Stimulated activated CD4-positive, alpha-beta T cell treated with anti-CD3 and anti-CD28 coated beads, Interleukin-4, amount 100 ng/mL, for 4 hours (primary cell): ENCODE measurements at places on chromosomes 16 and 17.

GRCh38 chr17:69654981-69655855 lies 240.7 kb downstream of the MAP2K6 start:
- no peak for DNase-seq

DNA sequence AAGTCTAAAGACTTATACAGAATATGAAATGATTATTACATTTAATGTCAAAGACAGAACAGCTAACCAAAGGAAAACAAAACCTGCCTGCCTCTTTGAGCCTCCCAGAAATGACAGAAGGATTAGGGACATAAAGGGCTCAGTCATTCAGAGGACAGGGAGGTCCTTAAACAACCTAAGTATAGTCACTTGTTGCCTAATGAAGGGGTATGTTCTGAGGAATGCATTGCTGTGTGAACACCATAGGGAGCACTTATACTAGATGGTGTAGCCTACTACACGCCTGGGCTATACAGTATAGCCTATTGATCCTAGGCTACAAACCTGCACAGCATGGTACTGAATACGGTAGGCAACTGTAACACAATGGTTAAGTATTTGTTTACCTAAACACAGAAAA lies 106.4 kb downstream of the PARN start:
- DNase-seq = no peak

- no peak for DNase-seq
Measured at GRCh38 chr17:81991684-81992305, 14.4 kb downstream of the ASPSCR1 start.

GRCh38 chr17:10657879-10658278 lies 770 bp upstream of the MYH3 start:
- DNase-seq = no peak

DNA sequence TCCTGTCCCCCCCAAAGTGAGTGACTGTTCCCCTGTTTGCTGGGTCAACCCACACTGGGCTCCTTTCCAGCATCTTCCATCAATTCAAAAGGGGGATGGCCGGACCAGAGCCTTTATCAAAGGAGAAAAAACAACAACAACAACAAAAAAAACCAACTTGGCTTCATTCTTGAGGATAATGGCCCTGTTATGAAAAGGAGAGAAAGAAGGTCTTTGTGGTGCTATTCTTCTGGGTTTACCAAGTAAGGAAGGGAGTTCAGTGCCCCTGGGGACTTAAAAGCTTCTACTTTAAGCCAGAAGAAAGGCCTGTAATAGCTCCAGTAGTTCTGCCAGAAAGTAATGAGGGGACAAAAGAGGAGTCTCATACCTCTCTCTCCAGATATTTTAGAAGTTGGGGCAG lies 71.5 kb downstream of the RGS9 start:
- no peak for DNase-seq

DNA sequence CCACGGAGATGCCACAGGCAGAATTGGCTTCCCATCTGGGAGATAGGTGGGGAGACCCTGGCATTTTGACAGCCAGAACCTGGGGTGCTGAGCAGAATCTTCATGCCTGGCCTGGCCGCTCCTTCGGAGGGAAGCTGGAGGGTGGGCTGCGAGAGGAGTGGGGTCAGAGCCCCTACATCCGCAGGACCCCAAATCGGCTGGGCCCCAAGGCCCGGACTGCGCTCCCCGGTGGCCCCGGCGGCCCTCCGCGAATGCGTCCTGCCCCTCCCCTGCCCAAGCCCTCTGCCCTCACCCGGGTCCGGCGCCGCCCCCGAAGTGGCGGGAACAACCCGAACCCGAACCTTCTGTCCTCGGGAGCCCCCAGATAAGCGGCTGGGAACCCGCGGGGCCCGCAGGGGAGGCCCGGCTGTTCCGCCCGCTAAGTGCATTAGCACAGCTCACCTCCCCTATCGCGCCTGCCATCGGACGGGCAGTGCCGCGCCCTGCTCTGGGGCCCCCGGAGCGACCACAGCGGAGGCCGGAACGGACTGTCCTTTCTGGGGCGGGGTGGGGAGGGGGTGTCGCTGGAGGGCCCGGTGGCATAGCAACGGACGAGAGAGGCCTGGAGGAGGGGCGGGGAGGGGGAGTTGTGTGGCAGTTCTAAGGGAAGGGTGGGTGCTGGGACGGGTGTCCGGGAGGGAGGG lies 850 bp upstream of the PNMT start:
- no peak for DNase-seq

DNA sequence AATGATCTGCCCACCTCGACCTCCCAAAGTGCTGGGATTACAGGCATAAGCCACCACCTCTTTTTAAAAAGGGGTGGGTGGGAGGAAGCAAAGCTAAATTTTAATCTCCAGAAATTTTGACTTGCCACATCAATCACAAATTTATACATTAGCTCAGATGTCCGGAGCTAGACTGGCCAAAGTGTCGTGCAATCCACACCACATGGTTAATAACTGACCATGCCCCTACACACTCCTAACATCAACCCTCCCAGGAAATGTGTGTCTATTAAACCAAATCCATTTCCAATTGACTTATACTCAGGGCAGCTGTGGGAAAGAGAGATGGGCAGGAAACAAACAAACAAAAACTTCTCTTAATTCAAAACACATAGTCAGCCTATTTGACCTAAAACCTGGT lies 29.9 kb downstream of the SMURF2 start:
- no peak for DNase-seq

GRCh38 chr17:29667969-29668368 lies 45.3 kb upstream of the CORO6 start:
- no peak for DNase-seq

GRCh38 chr16:5951486-5951885 lies 853.9 kb upstream of the EEF2KMT start:
- DNase-seq = no peak

DNA sequence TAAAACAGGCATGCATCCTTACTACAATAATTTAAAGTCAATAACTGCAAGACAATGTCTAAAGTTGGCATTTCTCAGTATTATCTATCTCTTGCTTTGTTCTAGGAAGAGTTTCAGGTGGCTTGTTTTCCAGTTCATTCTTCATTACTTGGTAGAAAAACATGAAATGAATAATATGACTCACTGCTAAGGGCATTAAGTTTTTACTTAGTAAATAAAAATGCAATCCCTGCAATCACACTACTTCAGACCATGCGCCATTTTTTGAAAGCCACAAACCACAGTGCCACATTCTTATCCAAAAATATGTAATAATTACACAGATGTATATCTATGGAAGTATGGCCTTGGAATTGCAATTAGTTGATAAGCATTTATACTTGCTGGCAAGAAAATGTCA lies 55.4 kb downstream of the CREBBP start:
- no peak for DNase-seq

DNA sequence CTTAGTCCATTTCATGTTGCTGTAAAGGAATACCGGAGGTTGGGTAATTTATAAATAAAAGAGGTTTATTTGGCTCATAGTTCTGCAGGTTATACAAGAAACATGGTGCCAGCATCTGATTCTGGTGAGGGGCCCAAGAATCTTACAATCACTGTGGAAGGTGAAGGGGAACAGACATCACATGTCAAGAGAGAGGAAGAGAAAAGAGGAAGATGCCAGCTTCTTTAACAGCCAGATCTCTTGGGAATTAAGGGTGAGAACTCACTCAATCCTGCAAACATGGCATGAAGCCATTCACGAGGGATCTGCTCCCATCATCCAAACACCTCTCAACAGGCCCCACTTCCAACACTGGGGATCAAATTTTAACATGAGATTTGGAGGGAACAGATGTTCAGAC lies 49.5 kb downstream of the BMERB1 start:
- no peak for DNase-seq

DNA sequence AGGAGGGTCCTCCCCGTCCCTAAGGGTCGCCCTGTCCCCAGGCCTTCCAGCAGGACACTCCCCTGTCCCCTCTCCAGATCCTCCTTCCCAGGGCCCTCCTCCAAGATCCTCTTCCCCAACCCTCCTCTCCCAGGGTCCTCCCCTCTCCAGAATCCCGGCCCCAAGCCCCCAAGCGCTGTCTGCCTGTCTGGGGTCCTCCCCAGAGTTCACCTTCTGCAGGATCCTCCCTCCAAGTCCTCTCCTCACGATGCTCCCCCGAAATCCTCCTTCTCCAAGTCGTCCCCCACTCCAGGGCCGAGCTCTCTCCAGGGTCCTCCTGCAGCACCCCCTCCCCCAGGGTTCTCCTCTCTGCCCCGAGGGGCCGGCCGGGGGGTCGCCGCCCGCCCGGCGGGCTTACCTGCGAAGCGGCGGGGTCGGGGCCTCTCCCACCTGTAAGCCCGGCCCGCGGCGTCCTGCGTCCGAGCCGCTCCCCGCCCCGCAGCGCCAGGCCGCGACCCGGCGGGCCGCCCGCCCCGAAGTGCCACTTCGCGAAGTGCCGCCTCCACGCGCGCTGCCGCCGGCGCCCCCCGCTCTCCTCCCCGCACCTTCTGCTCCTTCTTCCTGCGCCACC lies 678 bp upstream of the BAIAP2 start:
- no peak for DNase-seq

DNA sequence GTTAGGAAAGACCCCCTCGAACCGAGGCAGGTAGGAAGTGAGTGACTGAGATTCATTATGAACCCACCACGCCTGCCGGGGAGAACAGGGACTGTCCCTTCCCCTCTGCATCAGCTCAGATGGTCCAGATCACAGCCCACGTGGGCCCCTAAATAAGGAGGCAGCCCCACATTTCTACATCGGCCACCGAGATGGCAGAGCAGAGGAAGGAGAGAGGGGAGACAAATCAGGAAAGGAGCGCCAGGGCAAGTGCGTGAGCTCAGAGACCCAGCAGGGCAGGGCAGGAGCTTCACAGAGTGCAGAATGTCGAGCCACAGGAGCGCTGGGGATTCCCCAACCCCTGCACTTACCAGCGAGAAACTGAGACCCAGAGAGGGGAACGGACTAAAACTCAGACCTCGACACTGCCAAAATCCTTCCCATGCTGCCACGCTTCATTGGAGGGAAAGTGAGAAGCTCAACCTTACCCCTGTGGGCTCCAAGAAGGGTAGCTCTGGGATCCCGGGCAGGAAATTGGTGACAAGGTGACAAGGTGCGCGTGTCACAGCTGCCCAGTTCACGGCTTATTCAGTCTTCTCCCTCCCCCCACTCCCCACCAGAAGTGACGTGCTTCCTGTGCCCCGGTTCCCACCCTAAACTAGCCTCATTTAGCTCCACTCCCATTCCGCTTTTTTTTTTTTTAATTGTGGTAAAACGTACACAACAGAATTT lies at the start of gene ICAM2:
TSS of gene ICAM2 (minus strand) at position 578 of the 711 bp plus-strand sequence. CDS start 13,942 bp downstream, outside the sequence.
- DNase-seq = peak; percentile 89

DNA sequence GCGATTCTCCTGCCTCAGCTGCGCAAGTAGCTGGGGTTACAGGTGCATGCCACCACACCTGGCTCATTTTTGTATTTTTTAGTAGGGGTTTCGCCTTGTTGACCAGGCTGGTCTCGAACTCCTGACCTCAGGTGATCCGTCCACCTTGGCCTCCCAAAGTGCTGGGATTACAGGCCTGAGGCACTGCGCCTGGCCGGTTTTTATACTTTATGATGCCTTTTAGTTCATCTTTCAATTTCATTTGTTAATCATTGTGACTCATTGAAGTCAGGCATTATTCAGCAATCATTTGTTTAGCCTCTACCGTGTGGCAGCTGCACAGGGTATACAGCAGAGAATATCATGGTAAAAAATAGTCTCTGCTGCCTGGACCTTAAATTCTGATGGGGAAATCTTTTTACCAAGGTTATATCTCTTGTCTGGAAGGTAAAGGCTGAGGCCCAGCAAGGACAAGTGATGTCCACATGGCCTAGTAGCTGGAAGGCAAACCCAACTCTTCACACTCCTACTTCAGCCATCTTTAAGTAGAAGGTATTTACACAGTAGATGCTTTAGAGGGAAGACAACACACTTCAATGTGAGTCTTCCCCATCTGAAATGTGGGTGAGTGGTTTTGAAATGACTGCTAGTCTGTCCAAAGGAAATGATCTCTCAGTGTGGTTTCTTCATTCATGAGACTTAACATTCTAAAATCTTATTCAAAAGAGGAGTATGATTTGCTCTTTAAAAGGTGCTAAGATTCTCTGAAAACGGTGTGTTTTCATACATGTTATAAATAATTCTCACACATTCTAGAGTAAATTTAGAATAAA lies 2.4 kb downstream of the PRPSAP2 start:
- DNase-seq = no peak

DNA sequence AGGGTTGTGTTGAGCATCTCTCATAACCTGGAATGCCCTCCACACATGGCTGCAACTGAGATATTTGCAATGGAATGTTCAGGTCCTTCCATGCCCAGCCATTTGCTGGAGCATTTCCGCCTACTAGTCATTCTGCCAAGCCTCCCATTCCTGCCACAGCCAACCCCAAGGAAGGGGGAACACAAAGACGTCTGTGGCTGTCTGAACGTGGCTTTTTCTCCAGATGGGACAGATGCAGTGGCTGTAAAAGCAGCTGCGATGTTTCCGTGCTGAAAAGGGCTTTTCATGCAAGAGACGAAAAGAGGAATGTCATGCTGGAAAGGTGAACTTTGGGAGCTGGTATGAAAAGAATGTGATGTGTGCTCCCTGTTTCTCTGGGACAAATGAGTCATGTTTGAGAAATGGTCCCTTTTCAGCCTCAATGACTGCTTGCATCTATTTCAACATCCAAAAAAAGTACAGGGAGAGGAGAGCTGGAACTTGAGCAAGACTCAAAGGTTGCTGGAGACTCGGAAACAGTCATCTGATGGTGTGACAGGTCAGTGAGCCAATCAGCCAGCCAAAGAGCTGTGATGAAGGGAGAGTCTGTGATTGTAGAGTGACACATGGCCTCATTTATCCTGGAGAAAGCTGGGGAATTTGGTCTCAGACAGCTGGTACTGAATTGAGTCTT lies 208.9 kb downstream of the SHISA9 start:
- DNase-seq = no peak

GRCh38 chr17:81223762-81224130 lies 981 bp upstream of the CEP131 start:
- no peak for DNase-seq

DNA sequence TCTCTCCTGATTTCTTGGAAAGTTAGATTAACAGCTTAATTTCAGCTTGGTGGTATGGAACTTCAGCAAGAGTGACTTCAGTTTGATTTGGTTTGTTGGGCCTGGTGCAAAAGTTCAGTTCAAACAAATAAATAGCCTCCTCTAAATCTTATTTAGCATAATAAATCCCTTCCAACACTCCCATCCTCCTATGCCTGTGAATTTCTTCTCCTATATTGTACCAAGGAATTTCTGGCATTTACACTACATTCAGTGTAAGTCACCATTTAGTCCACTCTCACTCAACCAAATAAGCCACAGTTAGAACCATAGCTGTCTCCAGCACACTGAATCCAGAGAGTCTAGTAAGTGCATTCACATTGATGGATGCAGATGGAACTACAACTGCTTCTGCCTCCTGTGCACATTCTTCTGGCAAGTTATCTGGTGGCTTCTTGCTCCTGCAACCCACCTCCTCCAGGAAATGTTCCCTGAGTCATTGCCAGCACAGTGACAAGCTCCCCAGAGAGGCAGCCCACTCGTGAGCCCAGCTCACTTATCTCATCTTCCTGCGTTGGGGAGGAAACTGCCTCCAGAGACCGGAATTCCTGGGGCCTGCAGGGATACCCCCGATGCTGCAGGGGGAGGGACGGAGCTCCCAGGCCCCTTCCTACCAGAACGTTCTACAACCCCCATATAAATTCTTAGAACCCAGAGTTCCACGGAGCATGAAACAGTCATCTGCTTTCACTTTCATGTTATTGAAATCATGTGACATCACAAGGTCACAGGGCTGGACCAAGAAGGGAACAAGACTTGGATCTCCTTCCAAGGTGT lies 318.3 kb downstream of the PHKB start:
- DNase-seq = peak; percentile 5

- DNase-seq = no peak
Measured at GRCh38 chr17:43818966-43819365, 14.0 kb downstream of the MPP3 start.

- DNase-seq = no peak
Measured at GRCh38 chr17:63440127-63440769, 5.9 kb downstream of the CYB561 start.

GRCh38 chr17:63707151-63707550 lies 7.2 kb upstream of the LIMD2 start:
- no peak for DNase-seq
